ENCODE measurements at places on chromosomes 7 and 10. TPM values are rescaled to one million over a fixed set of nuclear protein-coding genes. Genes with fewer than 3 reads are reported as not detected.

FBXW4 gene
- polyA plus RNA-seq = 86.2 TPM

GALNT17 gene
- not detected for polyA plus RNA-seq

CHST15 gene
- 14.5 TPM for polyA plus RNA-seq

CAMK2B gene
- polyA plus RNA-seq = 0.42 TPM

GHRHR gene
- not detected for polyA plus RNA-seq

CTAGE4 gene
- 0.12 TPM for polyA plus RNA-seq

PRSS2 gene
- polyA plus RNA-seq = not detected

TRPV5 gene
- not detected for polyA plus RNA-seq

SUN3 gene
- not detected for polyA plus RNA-seq

KLLN gene
- polyA plus RNA-seq = 0.19 TPM

GPR26 gene
- polyA plus RNA-seq = not detected

HMX3 gene
- not detected for polyA plus RNA-seq

LARP4B gene
- polyA plus RNA-seq = 35.6 TPM

LIPK gene
- not detected for polyA plus RNA-seq

GIMAP8 gene
- 0.52 TPM for polyA plus RNA-seq

EBLN1 gene
- not detected for polyA plus RNA-seq

RSPH10B gene
- 0.09 TPM for polyA plus RNA-seq
